ENCODE measurements at places on chromosomes 6 and 20. TPM values are rescaled to one million over a fixed set of nuclear protein-coding genes. Genes with fewer than 3 reads are reported as not detected.

TRIM38 gene
- 8.0 TPM for total RNA-seq

- no peak overlapping the region for H3K4me3 ChIP-seq
- peaks cover 8% of the 10 kb centered on the region for H3K27me3 ChIP-seq
- no peak overlapping the region for H3K27ac ChIP-seq
- no peak for DNase-seq
Observed at GRCh38 chr20:19835533-19836222, 77.6 kb downstream of the RIN2 start.

DNA sequence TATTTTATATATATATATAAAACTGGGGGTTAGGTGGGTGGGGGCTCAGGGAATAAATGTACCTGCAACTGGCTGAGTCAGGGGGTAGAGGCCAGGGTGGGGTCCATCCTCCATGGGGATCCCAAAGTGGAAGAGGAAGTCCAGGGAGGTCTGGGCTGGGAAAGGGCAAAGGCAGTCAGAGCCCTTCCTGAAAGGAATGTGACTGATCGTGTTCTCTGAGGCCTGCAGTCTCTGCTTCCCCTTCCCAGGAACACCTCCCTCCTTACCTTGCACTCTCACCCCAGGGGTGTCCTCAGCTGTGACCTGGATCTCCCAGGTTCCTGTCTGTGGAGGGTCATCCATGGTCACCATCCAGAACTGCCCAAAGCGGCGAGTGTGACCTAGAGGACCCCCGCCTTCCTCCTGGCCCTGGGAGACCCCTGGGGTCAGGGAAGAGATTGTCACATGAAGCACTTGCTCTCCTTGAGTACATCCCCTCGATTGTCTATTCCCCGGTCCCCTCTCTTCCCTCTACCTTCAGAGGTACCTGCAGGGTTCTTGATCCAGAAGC lies 4.7 kb downstream of the SAPCD1 start:
- H3K36me3 ChIP-seq, result peaks cover 5% of the 10 kb centered on the region
- DNase-seq, result no peak
- H3K27me3 ChIP-seq, result no peaks in the 10 kb centered on the region
- H3K27ac ChIP-seq, result no peak overlapping the region
- H3K4me1 ChIP-seq, result peaks cover 15% of the 10 kb centered on the region

DNA sequence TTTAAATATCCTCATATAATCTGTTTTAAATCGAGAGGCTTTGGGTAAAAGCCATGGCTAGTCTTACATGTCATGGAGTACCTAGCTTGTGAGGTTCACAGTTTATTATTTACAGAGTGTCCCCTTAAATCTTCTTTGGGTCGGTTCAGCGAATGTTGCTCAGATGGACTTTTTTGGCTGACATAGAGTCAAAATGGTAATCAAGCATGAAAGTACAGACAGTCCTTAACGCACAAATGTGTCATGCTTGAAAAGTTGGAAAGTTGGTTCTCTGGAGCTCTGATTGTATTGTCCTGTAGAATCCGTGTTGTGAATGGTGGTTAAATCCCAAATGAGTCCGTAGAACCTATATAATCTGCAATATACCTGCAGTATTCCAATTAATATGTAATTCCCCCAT lies 22.0 kb downstream of the PTPN1 start:
- no peak overlapping the region for H3K27ac ChIP-seq
- no peaks in the 10 kb centered on the region for H3K27me3 ChIP-seq
- no peak for DNase-seq
- no peak overlapping the region for H3K4me3 ChIP-seq

POU5F1 gene
- not detected for total RNA-seq

- peak overlapping the region; percentile 56 for H3K27ac ChIP-seq
- no peak overlapping the region for H3K4me3 ChIP-seq
- DNase-seq, result no peak
- H3K36me3 ChIP-seq, result peaks cover 19% of the 10 kb centered on the region
- H3K4me1 ChIP-seq, result peaks cover 29% of the 10 kb centered on the region
Observed at GRCh38 chr6:16623731-16624130, 137.5 kb downstream of the ATXN1 start.

- no peak for DNase-seq
- peaks cover 27% of the 10 kb centered on the region for H3K36me3 ChIP-seq
- H3K4me3 ChIP-seq, result no peak overlapping the region
- H3K4me1 ChIP-seq, result no peaks in the 10 kb centered on the region
- no peak overlapping the region for H3K27ac ChIP-seq
- no peaks in the 10 kb centered on the region for H3K27me3 ChIP-seq
Observed at GRCh38 chr6:33665957-33666356, 44.8 kb downstream of the ITPR3 start.

DNA sequence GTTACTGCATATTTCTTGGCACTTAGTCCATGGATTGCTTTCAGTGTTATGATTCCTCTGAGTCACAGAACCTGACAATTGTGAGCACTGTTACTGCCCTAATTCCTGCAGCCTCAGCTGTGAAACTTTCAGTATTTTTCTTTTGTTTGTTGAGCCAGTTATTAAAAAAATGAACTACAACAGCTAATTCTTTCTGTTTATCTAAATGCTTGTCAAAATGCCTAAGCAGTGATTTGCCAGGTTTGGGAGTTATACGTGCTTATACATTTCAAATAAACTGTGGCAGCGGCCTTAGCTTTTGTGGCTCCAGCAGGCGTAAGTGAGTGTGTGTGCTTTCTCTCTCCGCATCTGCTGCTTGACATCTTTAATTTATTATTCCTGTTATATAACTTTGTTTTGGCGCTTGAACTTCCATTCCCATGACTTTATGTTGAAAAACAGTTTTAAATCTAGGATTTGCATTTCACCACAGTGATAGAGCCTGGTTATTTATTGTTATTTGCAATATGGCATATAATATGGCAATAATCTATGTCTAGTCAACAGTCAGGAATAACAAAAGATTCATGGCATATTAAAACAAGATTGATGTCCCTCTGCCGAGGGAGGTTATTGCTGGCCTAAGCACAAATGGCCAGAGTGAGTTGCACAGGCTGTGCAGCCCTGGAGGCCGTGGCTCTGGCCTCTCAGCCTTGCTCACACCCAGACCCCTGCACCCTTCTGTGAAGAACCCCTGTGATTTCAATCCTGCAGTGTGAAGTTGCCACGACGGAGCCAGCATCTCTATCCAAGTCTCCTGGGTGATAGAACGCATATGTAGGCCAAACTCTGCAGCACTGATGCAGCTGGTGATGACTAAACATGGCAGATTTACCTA lies 303.4 kb downstream of the THBS2 start:
- H3K4me1 ChIP-seq, result no peaks in the 10 kb centered on the region
- no peak overlapping the region for H3K27ac ChIP-seq
- DNase-seq, result no peak
- peaks cover 21% of the 10 kb centered on the region for H3K27me3 ChIP-seq
- H3K36me3 ChIP-seq, result no peaks in the 10 kb centered on the region
- H3K4me3 ChIP-seq, result no peak overlapping the region

GRCh38 chr6:99002831-99003230 lies 55.1 kb upstream of the FBXL4 start:
- H3K36me3 ChIP-seq, result no peaks in the 10 kb centered on the region
- H3K4me3 ChIP-seq, result no peak overlapping the region
- DNase-seq, result no peak
- no peak overlapping the region for H3K27ac ChIP-seq

DNA sequence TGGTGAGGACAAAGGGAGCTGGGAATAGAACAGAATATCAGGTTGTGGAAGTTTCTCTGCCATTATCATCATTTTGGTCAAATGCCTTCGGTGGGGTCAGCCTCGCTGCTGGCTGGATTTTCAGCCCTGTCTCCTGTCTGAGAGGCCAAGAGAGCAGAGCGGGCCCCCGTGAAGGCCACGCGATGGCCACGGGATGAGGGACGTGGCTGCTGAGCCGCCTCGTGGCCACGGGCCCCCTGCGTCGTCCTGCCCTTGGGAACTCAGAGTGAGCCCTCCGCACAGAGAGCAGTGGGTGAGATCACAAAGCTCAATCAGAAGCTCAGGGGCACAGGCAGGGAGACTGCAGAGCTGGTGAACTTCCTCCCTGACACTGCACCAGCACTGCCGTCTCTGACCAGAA lies 363.7 kb downstream of the CDH4 start:
- H3K27me3 ChIP-seq, result no peaks in the 10 kb centered on the region
- H3K27ac ChIP-seq, result no peak overlapping the region
- no peak for DNase-seq
- no peak overlapping the region for H3K4me3 ChIP-seq

Data from activated CD8-positive, alpha-beta T cell treated with anti-CD3 and anti-CD28 coated beads for 36 hours (primary cell).